ENCODE measurements at places on chromosomes 3 and 15.
A peak's percentile ranks its signal among the peaks of the same experiment; 100 is the strongest.

GRCh38 chr3:58749948-58750347, 83.4 kb upstream of the FAM3D start:
- no peak for DNase-seq

DNA sequence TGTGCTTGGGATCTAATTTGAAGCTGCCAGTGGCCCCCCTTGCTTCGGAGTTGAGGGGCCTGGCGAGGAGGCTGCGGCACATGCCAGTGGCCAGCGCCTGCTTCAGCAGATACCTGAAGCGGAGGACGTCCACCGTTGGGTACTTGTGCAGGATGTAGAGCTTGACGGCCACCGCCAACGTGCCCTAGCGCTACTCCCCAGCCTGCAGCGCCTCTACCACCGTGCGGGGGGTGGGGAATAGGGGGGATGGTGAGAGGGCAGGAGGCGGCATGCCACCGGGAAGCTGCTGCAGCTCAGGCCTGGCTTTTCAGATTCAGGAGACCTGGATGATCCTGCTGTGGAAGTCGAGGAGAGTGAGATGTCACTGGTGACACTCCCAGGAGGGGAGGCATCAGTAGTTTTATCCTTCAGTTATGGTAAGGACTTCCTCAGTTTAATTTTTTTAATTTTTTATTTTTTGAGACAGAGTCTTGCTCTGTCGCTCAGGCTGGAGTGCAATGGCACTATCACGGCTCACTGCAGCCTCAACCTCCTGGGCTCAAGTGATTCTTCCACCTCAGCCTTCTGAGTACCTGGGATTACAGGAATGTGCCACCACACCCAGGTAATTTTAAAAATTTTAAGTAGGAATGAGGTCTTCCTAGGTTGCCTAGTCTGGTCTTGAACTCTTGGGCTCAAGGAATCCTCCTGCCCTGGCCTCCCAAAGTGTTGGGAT, 150.6 kb upstream of the FRMD4B start:
- DNase-seq = no peak

GRCh38 chr3:24494618-24495325, at the start of gene THRB:
Gene THRB (minus strand): TSS chr3:24494850.
- peak; percentile 76 for DNase-seq

DNA sequence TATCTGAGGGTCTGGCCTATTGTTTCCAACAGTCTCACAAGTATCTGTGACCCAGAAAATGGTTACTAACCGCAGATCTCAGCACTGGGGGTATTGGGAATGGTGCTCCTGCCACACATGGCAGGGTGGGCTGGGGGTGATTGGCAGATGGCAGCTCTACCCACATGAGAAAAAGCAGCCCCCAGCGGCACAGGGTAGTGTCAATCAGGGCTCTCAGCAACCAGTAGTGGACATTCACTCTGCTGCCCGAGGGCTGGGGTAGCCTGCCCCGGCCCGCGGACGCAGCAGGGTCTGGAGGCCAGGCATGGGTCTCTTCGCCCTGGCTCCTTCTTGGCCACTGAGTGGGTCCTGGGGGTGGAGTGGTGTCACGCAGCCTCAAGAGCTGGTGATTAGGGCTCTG, 8.6 kb downstream of the DNAH1 start:
- DNase-seq = no peak

DNA sequence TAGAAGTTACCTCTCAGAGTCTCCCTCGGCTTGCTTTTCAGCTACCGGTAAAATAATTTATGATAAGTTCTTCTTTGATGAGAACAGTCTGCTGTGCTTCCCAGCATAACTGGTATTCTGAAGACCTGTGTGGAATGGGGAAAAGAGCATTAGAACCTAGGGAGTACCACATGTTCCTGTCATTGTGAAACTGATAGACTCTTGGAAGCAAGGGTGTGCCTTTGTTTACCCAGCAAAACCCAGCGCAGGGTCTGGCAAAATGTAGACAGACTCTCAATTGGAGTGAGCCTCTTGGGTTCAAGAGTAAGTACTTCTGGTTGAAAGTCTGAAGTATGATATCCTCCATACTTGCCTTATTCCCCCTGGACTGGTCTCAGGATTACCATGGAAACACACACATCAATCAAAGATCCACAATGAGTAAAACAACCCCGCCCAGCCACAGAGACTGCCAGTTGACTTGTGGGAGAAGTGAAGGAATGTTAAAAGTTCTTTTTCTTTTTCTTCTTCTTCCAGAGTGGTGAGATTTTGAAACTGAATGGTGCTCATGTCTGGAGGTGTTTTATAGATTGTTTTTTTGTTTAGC, 652.4 kb upstream of the NAALADL2 start:
- no peak for DNase-seq

DNA sequence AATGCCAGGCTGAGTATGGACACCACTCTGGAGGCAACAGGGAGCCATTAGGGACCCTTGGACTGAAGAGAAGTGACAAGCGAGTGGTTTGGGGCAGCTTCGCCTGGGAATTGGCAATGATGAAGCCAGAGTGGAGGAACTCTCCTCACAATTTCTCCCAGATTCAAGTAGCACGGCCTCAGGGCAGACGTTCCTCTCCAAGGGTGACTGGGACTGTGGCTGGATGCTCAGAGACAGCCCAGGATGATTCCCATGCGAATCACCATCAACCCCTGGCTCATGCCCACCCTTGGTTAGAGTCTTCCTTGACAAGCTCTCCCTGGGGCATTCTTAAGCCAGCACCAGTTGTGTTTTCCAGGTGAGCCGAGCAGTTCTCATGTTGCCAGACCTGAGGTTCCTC, 16.3 kb upstream of the DOCK3 start:
- DNase-seq = no peak

- DNase-seq = no peak
These were observed 82.8 kb downstream of the BCHE start for GRCh38 chr3:165754219-165755007.

GRCh38 chr15:100218434-100218833, 123.3 kb downstream of the ADAMTS17 start:
- DNase-seq = peak; percentile 80

DNA sequence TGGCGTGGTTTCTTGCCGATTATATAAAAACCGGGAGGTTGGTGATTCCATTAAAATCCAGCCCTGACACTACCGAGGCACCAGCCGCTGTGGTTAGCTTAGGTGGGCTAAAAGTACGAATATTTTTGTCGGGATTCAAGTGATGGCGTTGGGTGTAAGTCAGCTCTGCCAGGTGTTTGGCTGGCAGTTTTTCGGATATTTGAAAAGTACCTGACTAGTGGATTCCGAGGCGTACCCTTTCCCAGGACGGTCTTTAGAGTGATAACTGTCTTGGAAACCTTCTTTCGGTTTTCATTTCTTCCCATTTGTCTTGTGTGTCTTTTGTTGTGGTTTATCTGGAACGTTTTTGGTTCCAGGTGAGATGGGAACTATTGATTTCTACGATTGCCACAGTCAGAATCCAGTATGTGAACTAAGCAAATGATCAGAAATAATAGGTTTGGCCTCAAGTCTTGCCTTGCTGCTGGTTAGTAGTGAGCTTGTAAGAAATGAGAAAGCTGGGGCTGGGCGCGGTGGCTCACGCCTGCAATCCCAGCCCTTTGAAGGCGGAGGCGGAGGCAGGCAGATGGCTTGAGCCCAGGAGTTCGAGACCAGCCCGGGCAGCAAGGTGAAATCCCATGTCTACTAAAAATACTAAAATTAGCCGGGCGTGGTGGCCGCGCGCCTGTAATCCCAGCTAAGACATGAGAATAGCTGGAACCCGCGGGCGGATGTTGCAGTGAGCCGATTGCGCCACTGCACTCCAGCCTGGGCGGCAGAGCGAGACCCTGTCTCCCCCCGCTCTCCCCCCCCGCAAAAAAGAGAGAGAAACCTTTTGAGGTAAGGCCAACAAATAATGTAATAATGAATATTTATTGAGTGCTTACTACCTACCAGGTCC, 1.4 kb downstream of the FYTTD1 start:
- peak; percentile 58 for DNase-seq

DNA sequence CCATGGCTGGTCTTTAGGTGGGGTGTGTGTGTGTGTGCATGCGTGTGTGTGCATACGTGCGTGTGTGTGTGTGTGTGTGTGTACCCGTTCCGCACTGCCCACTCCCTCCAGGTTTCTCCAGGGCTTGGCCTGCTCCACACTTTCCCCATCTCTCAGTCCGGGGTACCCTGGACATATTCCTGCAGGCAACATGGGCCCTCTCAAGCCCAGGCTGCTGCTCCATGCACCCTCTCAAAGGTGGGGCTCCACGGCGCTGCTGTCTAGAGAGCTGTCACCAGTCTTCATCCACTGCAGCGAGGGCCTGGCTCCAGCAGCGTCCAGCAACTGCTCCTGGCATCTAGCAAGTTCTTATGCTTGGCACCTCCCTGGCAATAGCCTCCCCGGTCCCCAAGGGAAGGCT, 86.1 kb downstream of the ATP10A start:
- no peak for DNase-seq

- DNase-seq = no peak
These were observed 18.9 kb downstream of the MAGEL2 start for GRCh38 chr15:23628612-23629233.

DNA sequence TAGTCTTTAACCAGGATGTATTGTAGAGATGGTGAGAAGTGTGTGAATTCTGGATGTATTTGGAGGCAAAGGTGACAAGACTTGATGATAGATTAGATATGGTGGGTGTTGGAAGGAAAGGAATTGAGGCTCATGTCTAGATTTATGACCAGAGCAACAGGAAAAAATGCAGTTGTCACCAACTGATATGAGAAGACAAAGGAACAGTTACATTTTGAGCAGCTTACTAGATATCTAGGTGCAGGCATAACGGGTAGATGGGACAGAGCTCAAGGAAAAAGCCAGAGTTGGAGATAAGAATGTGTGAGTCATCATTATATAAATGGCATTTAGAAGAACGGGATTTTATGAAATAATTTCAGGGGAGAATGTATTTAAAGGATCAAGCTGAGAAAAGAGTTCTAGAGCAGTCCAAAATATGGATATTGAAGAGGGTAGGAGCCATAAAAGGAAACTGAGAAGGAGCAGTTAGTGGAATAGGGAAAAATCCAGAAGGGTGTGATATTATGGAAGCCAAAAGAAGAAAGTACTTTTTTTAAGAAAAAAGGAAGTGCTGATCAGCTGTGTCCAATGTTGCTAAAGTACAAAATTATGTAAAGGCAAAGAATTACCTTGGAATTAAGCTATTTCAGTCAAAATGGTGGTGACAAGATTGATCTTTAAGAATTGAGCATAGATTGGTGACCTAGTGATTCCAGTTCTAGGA, 262.5 kb downstream of the CGGBP1 start:
- no peak for DNase-seq

GRCh38 chr3:151537726-151538125, 76.9 kb upstream of the IGSF10 start:
- no peak for DNase-seq

DNA sequence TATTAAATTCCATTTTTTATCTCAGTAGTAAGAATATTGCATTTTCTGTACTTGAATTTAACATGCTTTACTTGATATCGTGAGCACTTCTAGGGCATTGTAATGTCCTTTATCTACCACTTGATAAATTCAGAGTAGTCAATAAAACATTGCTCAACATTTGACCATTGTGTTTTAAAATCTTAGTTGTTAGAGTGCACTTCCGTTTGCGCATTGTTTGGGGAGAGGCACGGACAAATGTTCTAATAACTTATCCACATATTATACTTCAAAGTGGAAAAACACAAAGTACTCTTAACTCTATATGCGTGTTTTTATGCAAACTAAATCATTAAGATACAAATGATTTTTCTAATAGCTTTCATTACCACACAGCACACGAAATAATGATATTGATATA, 419 bp downstream of the FAM227B start:
- DNase-seq = no peak

- DNase-seq = peak; percentile 94
These were observed 106.6 kb upstream of the TMC3 start for GRCh38 chr15:81480645-81481053.

DNA sequence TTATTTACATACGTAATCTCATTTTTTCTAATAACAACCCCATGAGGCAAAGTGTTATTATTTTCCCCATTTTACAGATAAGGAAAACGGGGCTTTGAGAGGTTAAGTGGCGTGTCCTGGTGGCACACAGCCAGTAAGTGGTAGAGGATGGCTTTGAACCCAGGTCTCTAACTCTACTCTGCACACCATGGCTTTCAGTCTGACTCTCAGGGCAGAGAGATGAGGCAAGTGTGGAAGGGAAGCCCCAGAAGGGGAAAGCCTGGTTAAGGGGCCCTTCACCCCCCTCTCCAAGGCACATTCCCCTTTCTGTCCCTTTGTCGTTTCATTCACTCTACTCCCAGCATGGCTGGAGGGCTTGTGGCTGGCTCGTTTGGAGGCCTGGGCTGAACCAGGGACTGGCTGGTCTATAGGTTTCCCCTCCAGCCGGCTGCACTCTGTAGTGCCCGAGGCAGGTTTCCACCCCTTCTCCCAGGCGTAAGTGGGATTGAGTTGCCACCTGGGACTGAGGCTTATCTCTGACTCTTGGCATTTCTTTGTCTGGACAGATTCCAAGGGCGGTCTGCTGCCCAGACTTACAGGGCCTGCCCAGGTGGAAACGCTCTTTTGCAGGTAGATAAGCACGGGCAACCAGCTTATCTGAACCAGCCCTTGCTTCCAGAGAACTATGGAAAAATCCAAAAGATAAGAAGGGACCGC, 12.1 kb downstream of the SEMA4B start:
- DNase-seq = no peak

- peak; percentile 99 for DNase-seq
These were observed at the start of gene SMARCC1 for GRCh38 chr3:47781685-47782445. Gene SMARCC1 (minus strand): TSS chr3:47781893. CDS start chr3:47781797, 96 bp downstream.

DNA sequence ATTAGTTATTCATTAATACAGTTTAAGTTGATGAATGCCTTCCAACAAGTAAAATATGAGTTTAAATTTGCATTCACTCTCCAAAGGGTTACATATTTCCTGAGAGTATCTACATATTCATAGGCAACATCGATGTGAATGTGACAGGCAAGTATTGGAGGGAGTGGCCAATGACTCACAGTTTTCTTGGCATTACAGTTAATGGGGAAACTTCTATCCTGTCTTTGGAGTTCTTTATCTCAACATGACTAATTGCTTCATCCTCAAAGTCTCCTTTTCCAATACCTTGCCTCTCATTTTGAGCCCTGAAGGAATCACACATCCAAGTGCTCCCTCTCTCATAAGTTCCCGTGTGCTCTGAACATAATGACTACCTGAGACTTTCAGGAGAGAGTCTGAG, 439.7 kb upstream of the FRG2C start:
- DNase-seq = no peak

- DNase-seq = no peak
These were observed 15.7 kb downstream of the LYZL4 start for GRCh38 chr3:42394579-42395288.

- DNase-seq = no peak
These were observed 10.5 kb downstream of the WWTR1 start for GRCh38 chr3:149647285-149647684.

Data from brain (organoid and tissue), 16 donors.